ENCODE measurements at places on chromosomes 4 and X.

DNA sequence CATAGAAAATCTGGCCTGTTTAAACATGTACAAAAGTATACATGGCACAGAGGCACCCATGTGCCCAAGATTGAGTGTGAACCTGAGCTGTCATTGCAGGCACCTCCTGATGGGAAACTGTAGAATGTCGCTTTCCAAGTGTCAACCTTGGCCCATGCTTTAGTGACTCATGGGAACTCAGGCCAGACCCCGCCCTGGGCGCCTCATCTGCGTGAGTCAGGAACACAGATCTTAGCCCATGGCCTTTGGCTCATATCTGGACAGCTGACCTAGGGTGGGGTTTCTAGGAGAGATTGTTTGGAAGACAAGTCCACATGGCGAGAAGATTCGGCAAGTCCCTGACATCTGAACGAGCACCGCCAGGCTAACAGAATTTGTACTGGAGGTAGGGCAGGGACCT, 50.0 kb downstream of the CYTL1 start:
- peak; percentile 67 for DNase-seq

DNA sequence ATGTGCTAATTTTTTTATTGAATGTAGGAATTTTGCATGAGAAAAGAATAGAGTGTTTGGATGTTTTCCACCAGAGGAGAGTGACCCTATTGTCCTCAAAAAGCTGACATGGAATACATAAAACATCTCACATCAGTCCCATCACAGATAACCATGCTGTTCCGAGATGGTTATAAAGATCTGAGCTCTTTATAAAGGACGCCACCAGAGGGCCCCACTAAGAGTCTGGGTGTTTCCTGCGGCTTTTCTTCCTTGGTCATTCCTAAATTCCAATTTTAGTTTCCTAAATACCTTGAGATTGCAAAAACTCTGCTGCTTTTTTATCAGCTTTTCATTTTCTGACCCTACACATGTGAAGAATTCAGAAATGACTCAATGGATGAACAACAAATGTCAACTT, 504.5 kb upstream of the FRG1 start:
- no peak for DNase-seq

- no peak for DNase-seq
These were observed 662.2 kb upstream of the ACTRT1 start for GRCh38 chrX:128714425-128714824.

GRCh38 chr4:168737806-168738172, 240.9 kb downstream of the PALLD start:
- DNase-seq, result no peak

DNA sequence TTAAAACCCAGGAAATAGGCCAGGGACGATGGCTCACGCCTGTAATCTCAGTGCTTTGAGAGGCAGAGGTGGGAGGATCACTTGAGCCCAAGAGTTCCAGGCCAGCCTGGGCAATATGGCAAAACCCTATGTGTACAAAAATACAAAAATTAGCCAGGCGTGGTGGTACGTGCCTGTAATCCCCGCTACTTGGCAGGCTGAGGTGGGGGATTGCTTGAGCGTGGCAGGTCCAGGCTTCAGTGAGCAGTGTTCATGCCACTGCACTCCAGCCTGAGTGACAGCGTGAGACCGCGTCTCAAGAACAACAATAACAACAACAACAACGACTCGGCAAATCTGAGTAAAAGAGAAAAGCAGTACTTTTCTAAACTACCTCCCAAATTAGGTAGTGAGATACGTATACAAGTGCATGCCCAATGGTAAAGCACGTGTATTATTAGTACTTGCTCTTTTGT, 13.0 kb upstream of the NDUFC1 start:
- no peak for DNase-seq

Data from uterus (tissue), 4 donors.